ENCODE measurements at places on chromosomes 16 and 17.

DNA sequence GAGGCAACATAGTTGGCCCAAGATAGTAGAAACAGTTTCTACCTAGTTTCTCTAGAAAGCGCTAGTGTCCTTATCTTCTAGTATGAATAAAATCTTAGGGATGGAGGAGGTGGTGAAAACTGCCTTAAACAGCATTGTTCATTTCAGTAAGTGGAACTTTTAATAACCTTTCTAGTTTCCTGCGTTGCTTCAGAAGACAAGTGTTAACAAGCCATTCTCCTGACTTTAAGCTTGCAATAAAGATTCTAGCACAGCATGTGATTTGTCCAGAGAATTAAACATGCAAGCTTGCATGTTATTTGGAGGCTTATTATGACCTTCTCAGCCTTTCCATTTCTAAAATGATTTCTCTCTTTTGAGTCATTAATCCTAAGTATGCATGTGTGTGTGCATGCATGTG lies 72.3 kb downstream of the TANGO6 start:
- no peak for DNase-seq

DNA sequence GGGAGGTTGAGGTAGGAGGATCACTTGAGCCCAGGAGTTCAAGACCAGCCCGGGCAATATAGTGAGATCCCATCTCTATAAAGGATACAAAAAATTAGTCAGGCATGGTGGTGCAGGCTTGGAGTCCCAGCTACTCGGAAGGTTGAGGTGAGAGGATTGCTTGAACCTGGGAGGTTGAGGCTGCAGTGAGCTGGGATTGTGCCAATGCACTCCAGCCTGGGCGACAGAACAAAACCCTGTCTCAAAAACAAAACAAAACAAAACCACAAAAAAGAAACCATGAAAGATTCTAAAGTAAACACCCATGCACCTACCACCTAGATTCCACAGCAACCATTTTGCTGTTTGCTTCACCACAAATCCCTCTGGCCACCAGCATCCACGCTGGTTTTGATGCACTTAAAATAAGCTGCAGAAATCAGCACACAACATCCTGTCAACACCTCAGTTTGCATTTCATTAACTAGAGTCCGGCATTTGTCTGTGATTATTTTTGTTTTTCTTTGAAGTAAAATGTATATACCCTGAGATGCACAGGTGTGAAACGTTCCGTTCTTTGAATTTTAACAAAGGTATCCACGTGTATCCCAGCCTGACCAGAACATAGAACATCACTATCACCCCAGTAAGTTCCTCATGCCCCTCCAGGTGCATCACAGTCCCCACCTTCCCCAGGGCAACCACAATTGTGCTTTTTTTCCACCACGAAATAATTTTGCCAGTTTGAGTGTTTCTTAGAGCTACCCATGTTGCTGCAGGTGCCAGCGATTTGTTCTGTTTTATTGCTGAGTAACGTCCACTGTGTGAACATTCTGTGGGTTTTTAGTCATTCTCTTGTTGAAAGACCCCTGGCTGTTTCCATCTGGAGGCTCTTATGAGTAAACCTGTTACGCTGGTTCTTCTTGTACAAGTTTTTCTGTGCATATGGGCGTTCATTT lies 191.5 kb downstream of the SEC14L1 start:
- no peak for DNase-seq

DNA sequence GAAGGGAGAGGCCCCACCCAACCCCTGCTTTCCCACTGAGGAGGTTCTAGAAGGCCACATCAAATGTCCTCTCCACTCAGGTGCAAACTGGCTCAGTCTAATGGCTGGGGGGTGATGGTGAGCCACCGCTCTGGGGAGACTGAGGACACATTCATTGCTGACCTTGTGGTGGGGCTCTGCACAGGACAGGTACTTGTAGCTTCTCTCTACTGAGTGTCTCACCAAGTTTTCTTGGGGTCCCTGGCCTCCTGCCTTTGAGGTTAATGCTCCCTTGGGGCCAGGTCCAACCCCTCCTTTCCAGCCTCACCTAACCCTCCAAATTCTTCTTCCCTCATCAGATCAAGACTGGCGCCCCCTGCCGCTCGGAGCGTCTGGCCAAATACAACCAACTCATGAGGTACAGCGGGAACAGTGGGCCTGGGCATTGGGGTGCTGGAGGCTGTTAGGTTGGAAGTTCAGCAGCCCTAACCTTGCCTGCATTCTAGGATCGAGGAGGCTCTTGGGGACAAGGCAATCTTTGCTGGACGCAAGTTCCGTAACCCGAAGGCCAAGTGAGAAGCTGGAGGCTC lies 5.7 kb downstream of the ENO3 start:
- peak; percentile 69 for DNase-seq

DNA sequence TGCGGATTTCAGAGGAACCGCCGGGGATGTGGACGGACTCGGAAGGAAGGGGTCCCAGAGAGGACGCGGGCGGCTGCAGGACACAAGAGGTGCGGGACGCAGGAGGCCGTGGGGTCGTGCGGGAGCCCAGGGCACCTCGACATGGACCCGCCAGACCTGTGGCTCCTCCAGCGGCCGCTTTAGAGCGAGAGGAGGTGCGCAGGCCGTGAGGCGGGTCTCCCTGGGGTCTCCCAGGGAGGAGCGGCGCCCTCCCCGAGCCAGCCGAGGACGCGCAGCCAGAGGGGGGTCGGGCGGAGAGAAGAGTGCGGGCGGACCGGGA lies 6.8 kb upstream of the FLYWCH1 start:
- DNase-seq: no peak

- DNase-seq: no peak
Measured at GRCh38 chr17:4405699-4406098, 28.0 kb upstream of the SPNS3 start.

DNA sequence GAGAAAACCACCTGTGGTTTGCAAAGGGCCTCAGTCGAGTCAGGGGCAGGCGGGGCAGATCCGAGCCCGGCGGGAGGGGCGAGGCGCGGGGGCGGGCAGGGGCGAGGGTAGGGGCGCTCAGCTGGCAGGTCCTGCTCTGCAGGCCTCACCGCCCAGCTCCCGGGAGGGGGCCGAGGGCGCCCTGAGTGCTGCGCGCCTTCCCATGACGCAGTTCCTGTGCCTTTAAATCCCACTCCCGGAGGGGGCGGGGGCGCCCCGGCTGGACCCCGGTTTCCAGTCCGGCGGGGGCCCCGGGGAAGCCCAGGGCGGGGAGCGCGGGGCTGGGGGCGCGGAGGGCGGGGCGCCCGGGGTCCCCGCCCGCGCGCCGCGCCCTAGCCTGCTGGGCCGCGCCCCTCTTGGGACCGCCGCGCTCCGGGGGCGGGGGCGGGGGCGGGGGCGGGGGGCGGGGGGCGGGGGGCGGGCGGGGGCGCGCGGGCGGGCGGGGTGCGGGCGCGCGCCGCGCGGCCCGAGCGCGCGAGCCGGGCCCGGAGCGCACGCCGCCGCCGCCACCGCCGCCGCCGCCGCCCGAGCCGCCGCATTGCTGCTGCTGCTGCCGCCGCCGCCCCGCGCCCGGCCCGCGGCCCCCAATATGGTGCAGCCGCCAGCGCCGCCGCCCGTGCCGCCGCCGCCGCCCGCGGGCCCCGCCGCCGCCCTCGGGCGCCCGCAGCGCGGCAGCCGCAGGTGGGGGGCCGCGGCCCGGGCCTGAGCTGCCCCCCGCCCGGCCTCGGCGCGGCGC lies at the start of gene JPH3:
JPH3 (plus strand) TSS at position 508 of the 775 bp plus-strand sequence. CDS start 639 bp downstream, outside the sequence.
- DNase-seq: no peak

- peak; percentile 67 for DNase-seq
Measured at GRCh38 chr17:60720763-60721531, 43.3 kb downstream of the BCAS3 start.

- no peak for DNase-seq
Measured at GRCh38 chr17:60256174-60256573, 106.4 kb downstream of the CA4 start.

GRCh38 chr17:47188271-47188875 lies 722 bp downstream of the CDC27 start:
- peak; percentile 69 for DNase-seq
